MCF 10A (cell line): ENCODE measurements at places on chromosomes 7 and 10.

DNA sequence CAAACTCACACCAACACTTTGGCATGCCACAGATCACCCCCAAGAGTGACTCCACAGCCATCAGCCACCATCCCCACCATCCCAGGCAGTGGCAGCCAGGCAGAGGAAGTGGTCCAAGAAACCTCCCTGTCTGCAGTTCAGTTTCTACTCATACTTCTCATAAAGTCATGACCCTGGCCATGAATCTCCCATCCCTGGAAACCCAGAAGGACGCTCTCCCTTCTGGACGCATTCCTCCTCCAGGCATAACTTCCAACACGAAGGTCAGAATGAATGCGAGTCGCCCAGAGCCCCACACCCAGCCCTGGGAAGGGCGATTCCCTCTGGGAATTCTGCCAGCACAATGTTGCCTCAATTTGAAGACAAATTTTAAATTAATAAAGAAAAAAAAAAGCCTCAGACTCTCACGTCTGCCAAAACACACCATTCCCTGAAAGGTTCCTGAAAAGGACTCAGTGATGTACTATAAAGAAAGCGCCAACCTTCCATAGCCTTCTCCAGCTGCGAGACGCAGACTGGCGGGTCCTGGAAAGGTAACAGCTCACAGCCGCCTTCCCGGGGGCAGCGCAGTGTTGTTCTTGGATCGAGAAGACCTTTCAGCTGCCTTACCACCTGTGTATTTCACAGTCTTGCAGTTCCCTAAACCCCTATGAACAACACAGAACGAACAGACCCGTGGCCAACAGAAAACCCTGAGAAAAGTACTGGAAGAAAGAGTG, 307.6 kb downstream of the FRMD4A start:
- peak; percentile 13 for DNase-seq

GRCh38 chr10:90598513-90598912, 259.3 kb downstream of the HTR7 start:
- DNase-seq: no peak

GRCh38 chr7:110204527-110204926, 886.4 kb upstream of the LRRN3 start:
- peak; percentile 30 for DNase-seq

DNA sequence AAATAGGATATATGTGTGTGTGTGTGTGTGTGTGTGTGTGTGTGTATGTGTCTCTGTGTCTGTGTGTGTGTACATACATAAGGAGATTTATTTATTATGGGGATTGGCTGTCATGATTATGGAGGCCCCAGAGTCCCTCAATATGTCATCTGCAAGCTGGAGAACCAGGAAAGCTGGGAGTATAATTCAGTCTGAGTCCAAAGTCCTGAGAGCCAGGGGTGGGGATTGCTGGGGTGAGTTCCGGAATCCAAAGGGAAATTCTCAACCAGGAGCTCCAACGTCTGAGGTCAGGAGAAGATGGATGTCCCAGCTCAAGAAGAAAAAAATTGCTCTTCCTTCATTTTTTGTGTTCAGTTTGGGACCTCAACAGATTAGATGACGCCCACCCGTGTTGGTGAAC, 50.7 kb upstream of the PLPP4 start:
- DNase-seq: no peak

DNA sequence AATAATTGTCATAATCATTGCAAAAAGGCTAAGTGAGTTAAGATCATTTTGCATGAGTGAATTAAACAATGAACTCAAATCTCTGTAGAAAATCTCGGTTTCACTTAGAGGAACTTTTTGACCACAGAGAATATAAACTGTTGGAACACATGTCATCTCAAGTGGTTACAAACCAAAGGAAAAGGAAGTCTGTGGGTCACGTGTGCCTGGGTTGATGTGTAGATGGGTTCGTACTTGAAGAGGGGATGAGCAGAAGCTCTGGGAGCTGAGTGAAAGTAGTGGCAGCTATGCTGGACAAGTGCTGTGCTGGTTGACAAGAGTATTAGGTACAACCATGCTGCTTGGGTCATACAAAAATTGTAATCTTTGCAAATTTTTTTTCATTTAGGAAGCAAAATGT, 35.0 kb downstream of the GLRX3 start:
- no peak for DNase-seq

DNA sequence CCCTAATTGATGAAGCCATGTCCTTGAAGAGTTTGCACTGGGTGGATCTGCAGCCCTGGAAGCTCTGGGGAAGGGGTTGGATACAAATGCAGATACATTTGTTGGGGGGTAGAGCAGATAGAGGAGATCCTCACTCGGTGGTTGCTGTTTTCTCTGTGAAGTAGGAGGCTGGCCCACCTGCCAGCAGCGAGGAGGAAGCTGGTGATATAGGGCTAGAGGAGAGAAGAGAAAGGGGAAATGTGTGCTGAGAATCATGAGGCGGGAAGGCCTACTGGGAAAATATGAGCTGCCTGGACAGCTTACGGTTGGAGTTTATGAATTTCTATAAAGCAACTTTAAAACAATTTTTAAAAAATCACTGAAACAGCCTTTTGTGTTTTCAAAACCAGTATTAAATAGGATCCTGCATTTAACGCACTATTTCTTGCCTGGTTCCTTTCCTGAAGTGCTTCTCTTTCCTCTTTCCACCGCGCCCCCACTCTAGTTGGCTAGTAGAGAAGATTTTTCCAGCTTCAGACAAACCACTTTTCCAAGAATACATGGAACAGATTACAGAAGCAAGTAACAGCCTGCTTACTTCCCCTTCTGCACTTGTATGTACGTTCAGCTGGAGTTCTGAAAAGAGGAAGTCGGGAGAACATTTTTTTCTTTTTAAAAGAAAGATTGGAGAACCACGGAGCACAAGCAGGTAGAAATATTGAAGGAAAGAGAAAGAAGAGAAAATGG, 100.6 kb upstream of the GLCCI1 start:
- no peak for DNase-seq

DNA sequence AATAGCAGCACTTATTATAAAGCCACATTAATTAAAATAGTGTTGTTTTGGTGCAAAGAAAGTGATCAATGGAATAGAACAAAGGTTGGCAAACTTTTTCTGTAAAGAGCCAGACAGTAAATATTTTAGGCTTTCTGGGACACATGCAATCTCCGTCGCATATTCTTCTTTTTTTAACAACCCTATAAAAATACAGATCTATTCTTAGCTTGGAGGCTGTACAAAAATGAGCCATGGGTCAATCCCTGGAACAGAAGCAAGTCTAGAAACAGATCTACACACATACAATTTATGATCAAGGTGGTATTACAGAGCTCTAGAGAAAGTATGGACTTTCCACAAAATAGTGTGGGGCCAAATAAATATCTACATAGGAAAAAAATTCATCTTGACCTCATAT, 71.8 kb downstream of the ARHGAP21 start:
- no peak for DNase-seq

DNA sequence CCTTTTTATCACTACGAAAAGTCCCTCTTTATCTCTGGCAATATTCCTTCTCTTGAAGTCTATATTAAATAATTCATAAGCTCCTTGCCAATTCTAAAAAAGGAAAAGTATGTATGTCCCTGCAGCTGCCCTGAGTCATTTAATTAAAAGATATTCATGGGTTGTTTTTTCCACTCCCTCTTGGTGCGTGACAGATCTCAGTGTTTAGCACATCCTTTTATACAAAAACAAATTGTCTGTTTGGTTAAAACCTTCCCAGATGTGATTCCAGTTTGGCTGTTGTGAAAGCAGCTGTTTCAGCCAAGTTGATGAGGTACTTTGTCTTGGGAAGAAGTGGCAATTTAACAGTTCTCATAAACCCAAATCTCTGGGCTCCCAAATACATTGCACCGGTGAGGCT, 33.8 kb upstream of the PRLHR start:
- no peak for DNase-seq

DNA sequence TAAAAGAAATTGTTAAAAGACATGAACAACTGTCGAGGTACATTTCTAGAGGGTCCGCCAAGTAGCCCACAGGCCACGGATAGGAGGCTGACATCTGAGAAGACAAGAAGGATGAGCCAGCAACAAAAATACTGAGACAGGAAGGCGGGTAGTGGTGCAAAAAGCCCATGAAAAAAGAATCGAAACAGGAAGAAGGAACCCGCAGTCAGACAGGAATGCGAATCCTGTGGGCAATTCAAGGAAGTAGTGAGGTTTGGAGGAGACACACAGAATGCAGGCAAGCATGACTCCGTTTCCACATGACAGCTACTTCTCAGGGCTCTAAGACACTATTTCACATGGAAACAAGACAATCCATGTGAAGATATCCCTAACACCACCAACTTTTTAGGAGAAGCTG, 125.2 kb downstream of the DOCK4 start:
- DNase-seq: no peak

DNA sequence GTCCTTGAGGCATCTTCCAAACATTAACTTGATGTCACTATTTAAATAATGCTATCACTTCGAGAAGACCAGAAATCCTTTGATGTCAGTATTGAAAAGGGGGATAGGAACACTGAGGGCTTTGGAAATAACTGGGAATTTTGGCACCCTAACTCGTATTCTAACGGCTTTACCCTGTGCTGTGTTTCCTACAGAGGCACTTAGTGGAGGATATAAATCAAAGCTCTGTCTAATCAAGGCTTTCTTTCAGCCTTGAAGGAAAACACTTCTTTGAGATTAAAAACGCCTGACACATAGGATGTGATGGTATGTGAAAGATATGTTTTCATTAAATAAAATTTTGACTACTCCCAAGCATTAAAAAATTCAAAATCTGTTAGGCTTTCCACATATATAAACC, 62.3 kb downstream of the CREB5 start:
- DNase-seq: no peak

- no peak for DNase-seq
Observed at GRCh38 chr10:101282947-101283346, 53.7 kb upstream of the LBX1 start.

DNA sequence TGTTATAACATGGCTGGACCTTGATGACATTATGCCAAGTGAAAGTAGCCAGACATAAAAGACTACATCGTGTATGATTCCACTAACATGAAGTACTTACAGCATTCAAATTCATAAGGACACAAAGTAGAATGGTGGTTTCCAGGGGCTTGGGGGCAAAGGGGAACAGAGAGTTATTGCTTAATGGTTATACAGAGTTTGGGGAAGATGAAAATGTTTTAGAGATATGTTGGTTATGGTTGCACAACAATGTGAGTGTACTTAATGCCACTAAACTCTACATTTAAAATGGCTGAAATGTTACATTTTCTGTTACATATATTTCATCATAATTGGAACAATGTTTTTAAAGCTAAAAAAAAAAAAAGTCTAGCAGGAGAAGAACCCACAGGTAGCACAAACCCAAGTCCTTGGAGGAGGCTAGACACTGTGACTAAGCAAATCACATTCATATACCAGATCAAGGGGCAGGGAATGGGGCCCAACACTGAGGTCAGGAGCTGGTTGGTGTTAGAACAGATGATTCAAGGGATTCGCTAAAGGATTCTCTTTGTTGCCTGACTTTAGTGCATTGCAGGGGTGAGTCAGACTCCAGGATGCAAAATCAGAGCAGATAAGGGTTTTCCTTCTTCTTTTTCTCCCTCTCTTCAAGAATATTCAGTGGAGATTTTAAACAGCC, 25.1 kb upstream of the AOAH start:
- peak; percentile 33 for DNase-seq

DNA sequence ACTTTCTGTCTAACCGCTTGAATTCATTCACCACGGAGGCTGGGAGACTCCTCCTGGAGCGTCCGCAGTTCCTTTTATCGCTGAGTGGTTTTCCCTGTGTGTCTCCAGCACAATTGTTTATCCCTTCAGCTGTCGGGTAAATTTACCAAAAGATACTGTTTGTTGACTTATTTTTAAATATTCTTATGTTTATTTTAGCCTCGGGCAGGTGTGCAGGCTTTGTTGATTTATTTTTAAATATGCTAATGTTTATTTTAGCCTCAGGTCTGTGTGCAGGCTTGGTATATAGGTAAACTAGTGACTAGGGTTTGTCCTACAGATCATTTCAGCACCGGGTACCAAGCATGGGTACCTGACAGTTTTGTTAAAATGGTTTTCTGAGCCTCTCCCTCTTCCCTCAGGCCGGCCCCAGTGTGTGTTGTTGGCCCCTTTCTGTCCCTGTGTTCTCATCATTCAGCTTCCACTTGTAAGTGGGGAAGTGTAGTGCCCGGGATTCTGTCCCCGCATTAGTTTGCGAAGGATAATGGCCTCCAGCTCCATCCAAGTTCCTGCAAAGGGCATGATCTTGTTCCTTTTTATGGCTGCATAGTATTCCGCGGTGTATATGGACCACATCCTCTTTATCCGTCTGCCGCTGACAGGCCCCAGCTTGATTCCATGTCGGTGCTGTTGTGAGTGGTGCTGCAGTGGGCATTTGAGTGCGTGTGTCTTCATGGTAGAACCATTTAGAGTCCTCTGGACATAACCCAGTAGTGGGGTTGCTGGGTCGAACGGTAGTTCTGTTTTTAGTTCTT, 5.3 kb downstream of the GET4 start:
- DNase-seq: no peak

GRCh38 chr7:123598657-123599056, 3.0 kb upstream of the ASB15 start:
- no peak for DNase-seq

GRCh38 chr7:35232994-35233393, 20.9 kb downstream of the TBX20 start:
- DNase-seq: no peak

GRCh38 chr10:12606461-12606860, 257.1 kb downstream of the CAMK1D start:
- no peak for DNase-seq

- no peak for DNase-seq
Observed at GRCh38 chr10:10125676-10126075, 892.0 kb upstream of the CELF2 start.

DNA sequence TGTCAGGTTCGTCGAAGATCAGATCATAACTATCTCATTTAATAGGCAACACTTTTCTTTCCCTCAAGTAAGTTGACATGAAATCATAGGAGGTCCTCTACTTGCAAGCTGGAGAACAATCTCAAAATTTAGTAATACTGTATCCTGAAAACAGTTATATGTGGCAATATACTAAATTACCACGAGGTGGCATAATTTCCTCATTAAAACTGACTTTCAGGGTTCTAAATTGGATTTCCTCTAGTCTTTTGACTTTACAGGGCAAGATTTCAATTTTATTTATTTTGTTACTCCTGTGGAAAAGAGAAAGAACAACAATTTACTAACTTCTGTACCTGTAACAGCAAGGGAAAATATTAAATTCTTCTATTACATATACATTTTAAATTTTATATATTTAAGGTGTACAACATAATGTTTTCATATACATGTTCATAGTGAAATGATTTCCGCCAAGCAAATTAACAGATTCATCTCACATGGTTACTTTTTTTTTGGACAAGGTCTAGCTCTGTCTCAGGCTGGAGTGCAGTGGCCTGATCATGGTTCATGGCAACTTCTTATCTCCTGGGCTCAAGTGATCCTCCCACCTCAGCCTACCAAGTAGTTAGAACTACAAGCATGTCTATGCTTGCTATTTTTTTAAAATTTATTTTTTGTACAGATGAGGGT, 53.4 kb upstream of the CYP2C18 start:
- peak; percentile 49 for DNase-seq
